ENCODE measurements at places on chromosomes 2 and 18.

DNA sequence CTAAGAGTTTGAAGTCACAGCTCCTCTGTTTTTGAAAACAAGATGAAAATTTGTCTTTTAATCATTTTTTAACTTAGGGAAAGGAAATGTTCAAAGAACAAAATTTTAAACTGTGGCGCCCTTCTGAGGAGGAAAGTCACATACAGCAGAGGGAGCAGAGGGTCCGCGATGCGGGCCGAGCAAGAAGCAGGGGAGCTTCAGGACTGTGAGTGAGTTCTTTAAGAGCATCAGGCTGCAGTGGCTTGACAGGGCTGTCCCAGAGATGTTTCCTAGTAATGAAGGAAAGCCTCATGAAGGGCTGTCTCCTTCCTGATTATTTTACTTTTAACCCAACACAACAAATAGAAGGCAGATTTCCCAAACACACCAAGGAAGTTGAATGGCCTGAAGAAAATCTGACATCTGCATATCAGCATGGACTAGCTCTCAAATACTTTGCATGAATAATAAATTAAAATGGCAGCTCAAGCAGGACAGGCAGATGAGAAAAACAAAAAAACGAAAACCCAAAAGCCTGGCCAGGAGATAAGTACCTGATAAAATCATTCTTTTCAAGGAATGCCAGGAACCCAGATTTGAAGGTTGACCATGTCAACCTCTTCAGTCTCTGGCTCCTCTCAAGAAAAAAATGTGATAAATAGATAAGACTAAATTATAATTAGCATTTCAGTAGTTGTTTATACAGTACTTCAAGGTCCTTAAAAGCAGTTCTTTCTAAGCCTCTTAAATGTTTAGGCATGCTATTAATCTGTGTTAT is 60.8 kb downstream of the SLC40A1 start:
- no peak for DNase-seq

- no peak for DNase-seq
These were observed 152.9 kb downstream of the NCKAP5 start for GRCh38 chr2:133415210-133415876.

GRCh38 chr2:60442608-60443007 is 110.8 kb downstream of the BCL11A start:
- no peak for DNase-seq

DNA sequence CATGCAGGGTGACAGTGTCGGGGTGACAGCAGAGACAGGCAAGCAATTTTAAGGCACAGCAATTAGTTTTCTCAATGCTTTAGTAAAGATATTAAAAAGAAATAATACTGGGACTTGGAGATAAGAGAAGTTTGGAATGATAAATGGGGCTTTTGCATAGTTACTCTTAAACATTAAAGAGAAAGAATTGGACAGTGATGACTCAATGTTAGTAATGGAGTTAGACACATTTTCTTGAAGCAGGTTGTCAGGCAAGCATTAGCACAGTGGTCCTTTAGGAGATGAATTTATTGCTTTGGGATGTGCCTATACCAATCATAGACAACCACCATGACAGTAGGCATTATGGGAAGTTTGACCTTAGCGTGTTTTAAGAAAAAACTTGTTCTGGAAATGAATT is 228.3 kb upstream of the RAB12 start:
- DNase-seq = no peak

DNA sequence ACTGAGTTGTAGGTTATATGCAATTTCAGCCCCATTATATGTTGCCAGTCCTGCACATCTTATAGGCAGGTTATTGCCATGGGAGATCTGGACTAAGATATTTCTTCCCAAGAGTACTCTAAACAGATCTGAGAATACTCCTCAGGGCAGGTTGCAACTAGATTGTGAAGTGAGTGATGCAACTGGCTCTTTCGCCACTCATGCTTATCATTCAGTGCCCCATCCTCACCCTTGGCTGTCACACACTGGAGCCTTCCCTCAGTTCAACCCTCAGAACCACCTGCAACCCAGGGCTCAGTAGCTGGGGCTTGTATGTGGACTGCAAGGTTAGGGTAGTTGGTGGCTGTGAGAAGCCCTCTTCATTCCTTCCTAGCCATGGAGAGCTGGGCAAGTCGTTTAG is 14.1 kb downstream of the MERTK start:
- no peak for DNase-seq

DNA sequence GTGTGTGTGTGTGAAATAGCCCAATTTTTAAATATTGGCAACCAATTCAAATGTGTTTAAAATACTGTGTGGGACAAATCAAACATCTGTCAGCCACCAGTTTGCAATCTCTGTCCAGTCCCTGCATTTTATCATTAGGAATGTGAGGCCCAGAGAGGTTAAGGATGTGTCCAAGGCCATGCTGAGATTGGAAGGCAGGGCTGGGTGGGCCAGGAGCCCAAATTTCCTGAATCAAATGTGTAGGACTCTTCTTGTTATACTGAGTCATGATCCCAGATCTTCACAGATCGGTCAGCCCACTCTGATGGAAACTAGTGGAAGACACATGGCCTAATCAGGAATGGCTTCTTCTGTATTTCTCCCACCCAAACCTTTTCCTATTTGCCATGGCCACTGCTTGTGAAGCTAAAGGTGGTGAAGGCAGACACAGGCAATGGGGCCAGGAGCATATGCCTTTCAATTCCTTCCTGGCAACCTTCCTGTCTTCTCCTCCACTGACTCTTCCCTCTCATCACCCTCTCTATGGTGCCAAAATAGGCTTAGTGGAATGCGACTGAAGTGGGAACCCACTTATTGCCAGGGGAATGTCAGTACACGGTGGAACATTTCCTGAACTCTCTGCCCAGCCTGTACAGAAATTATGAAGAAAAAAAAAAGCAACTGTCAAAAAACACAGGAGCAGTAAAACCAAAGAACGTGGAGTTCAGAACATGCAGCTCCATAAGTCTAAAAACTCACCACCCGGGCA is 35.5 kb downstream of the ZEB2 start:
- no peak for DNase-seq

GRCh38 chr2:58983111-58983510 is 742.0 kb upstream of the FANCL start:
- DNase-seq = no peak

DNA sequence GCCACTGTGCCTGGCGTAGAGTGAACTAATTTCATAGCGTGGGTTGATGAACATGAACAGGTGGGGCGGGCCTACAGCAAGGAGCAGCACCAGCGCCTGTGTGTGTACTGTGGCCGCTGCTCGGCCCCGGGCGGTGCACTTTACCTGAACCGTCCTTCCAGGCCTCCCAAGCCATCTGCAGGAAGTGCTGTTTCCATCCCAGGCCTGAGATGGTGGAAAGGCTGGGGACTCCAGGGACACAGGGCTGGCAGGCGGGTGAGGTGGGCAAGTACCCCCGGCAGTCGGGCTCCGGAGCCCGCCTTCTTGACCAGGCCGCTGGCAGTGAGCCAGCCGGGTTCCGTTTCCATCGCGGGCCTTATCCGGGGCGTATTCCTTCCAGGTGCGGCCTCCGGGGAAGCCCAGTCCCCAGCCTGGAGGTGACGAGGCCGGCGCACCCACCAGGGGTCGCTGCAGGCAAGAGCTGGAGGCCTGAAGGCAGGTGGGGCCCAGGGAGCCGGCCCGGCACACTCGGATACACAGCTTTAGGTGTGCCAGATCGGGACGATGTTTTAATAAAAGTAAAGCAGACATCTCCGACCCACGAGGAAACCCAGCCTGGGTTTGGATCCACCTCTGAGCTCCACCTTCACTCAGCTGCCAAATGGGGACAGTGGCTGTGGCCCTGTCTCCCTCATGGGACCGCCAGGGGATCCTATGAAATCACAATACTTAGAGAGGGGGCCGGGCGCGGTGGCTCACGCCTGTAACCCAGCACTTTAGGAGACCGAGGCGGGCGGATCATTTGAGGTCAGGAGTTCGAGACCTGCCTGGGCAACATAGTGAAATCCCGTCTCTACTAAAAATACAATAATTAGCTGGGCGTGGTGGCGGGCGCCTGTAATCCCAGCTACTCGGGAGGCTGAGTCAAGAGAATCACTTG is 22.7 kb upstream of the PDIA6 start:
- DNase-seq = peak; percentile 94

DNA sequence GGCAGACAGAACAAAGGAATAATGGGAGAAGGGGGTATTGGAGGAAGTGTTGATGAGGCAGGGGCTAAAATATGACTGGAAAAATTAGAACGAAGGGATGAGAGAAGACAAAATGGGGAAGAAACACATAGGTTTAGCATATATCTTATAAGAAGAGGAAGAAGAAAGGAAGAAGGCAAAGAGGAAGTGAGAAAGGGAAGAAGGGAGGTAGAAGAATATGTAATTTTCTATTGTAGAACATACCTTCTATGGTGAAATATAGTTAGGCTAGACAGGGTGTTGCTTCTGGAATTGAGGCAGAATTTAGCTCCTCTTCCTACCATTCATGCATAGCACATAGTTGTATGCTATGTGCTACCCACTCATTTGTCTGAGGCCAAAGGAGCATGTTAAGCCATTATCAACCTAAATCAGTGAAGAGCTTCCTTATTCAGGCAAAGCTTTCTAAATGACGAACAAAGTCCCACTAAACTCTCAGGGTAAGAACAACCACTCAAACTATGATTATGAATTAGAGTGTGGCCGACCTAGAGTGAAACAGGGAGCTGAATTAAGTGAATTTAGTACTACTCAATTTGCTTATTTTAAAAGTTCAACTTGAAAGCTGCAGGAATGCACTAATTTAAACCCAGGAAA is 180.9 kb upstream of the GALNT5 start:
- DNase-seq = no peak

DNA sequence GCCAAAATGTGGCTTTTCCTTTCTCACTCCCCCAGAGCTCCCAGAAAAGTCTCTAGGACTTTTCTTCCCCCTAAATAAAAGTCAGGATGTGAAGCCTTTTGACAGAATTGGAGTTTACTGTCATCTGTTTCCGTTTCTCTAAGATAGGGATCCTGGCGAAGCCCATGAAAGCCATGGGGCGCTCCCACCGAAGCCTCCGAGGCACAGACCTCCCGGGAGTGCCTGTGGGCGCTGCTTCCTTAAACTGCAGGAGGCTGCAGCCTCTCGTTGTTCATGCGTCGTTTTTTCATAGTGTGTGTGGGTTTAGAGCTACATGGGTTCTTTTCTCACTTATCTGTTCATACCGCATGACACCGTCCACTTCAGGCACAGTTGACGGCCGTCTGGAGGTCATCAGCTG is 56.8 kb downstream of the ASAP2 start:
- DNase-seq = no peak

- no peak for DNase-seq
These were observed 318.7 kb downstream of the CELF4 start for GRCh38 chr18:37246779-37247340.

GRCh38 chr2:216142540-216142939 is 33.4 kb downstream of the XRCC5 start:
- DNase-seq = no peak

GRCh38 chr2:134796373-134796772 is 42.0 kb upstream of the ACMSD start:
- no peak for DNase-seq

- DNase-seq = no peak
These were observed 8.8 kb downstream of the MGAT5 start for GRCh38 chr2:134262684-134263083.

- no peak for DNase-seq
These were observed 2.7 kb downstream of the CXCR4 start for GRCh38 chr2:136115183-136115761.

DNA sequence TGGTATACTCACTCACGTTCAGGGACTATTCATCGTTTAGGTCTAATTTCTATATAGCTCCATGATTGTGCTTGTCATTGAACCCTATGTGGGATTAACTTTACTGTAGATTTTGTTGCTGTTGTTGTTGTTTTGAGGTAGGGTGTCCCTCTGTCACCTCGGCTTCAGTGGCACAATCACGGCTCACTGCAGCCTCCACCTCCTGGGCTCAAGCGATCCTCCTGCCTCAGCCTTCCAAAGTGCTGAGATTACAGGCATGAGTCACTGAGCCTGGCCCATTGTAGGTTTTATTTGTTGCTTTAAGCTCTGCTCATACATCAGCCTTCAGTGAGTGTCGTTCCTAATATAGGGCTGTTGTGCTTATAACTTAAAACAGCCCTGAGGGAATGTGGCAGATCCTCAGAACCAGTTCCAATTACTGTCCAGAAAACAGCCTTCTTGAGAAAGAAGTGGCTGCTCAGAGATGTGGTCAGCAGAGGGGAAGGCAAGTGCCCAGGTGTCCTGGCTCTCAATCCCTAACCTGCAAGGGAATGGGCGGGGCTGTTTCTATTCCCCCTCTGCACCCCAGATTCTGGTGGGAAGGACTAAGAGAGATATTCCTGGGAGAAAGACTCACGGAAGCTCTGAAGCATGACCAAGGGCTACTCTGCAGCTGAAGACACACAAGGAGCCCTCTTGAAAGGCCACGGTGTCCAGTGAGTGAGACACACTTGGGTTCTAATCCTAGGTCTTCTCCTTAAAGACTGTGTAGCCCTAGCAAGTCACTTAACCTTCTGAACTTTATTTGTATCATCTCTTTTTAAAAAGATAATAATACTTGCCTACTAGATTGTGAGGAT is 79.6 kb upstream of the LCLAT1 start:
- no peak for DNase-seq

DNA sequence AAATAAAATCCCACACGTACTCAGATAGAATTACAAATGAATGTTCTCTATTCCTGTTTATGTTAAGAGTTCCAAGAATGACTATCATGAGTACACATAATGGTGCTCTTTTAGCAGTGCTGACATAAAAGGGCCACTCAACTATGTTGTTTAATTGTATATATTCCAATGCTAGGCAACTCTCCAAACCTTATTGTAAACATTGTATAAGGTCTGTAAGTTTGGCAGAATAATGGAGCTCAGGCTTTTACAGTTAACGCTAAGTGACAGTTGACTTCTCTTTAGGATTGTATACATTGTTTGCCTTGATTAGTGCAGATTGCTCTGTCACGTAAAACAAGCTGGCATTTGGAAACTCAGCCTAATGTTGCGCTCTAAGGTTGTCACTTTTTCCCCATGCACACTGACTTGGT is 20.8 kb downstream of the RBMS1 start:
- no peak for DNase-seq

DNA sequence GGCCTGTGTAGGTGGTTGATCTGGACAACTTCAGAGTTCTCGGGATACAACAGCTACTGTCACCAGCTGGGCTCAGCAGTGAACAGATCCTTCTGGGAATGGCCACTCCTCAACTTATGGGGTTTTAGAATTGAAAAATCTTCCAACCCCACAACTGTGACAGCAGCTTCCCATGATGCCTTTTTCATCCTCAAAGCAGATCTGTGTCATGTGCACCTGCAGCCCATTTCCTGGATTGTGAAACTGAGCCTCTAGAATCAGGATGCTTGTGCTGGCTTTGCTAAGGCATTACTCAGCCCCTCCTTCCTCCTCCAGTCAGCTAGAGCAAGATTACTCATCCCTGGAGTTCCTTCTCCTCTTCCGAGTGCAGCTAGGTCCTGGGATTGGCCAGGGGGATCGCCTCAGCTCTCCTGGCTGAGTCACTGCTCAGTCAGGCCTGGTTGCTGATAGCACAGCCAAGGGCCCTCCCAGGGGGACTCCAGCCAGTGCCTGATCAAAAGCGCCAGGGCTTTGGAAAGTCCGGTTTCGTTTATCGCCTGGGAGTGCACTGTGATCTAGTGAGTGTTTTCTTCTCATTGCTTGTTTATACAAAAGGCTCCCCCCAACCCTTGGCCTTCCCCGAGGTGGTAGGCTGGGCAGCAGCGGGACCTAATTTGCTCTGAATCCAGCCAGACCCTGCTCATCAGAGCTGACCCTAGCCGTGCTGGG is 2.4 kb upstream of the LPIN1 start:
- peak; percentile 98 for DNase-seq
